ENCODE measurements at places on chromosomes 1 and 21.

GRCh38 chr21:15138490-15138889, 73.7 kb upstream of the NRIP1 start:
- DNase-seq = no peak

GRCh38 chr1:167717351-167717750, 4.4 kb upstream of the MPZL1 start:
- DNase-seq = no peak

DNA sequence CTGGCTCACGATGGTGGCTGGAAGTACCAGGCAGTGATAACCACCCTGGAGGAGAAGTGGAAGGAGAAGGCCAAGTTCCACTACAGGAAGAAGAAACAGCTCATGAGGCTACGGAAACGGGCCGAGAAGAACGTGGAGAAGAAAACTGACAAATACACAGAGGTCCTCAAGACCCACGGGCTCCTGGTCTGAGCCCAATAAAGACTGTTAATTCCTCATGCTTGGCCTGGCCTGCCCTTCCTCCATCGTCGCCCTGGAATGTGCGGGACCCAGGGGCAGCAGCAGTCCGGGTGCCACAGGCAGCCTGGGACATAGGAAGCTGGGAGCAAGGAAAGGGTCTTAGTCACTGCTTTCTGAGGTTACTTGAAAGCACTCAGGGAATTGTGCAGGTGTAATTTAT, 10.8 kb downstream of the IL24 start:
- DNase-seq = no peak

DNA sequence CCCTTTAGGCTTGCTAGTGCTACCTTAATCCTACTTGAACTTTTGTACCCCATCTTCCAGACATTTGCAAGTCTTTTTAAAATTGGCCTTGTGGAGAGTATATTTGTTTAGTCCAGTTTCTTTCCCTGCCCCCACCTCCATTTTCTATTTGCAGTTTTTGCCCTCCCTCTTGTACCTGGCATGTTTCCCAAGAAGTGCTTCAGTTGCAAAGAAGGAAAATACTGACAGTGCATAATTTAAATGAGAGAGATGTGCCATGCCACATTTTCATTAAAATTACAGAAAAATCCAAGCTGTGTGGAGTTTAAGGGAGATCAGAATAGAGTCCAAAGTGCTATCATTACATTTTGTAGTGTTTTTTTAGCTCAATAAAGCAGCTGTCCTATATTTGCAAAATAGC, 150.0 kb upstream of the ADGRL2 start:
- no peak for DNase-seq

DNA sequence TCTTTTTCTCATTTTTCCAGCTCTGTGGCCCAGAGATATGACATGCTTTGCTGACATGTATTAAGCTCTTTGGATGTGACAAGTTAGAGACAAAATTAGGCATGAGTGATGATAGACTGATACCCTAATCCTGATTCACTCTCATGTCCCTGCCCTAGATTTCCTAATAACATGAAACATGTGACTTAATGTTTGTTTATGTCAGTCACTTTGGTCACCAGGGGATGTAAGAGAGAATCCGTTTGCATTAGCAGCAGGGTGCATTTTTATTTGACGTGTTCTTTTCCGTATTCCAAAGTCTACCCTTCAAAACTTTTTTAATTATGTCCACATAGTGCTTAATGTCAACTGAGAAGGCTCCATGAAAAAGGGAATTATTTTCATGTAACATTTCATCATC, 192.4 kb downstream of the HMCN1 start:
- DNase-seq = peak; percentile 35

GRCh38 chr1:208289716-208290115, 45.5 kb upstream of the PLXNA2 start:
- no peak for DNase-seq

DNA sequence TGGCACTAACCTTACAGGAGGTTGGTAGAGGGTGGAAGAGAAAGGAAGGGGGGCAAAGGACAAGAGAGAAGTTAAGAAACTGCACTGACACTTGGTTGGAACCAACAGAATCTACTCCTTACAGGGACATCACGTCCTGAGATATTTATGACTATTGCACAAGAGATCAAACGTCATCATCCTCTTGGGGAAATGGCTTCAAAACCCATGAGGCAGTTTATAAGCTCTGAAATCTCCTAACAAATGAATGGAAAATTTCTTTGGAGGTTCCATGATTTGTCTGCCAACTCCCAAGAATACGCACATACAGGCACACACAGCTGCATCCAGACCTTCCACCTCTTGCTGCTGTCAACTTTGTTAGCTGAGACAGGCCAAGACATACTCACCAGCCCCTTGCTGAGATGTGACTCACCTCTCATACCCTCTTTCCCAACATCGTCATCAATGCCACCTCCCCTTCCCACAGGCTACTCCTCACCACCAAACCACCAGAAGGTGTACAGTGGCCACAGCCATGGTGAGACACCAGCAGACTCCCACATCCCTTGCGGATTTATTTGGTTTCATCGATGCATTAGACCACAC, 135.5 kb downstream of the SETD4 start:
- DNase-seq = peak; percentile 89

- DNase-seq = no peak
Observed at GRCh38 chr1:3708791-3709190, 43.5 kb upstream of the CCDC27 start.

DNA sequence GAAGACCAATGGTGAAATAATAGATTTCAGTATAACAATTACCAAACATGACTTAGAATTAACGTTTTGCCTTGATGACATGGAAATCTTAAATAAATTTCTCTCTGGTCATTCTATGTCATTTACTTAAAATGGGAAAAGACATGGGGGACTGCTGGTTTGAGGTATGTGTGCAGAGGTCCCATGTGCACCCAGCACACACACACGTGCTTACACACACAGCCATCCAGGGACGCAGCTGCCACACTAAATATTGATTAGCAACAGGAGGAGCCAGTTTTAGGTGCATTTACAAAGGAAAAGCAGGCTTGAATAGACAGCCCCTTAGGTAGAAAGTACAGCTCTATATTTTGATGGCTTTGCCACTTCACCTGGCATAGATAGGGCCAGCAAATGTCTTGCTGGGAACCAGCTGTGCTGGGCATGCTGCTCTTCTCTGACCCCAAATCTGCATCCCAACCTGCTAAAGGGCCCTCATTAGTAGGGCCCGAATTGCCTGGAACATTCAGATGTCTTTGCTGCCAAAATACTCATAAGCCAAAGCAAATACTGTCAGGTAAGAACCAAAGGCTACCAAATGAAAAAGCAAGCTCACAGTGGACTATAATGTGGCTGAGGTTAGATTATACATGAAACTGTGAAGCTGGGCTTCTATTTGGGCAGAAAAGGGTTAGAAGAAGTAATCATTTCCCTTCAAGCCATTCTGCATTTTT, 399.9 kb downstream of the HHAT start:
- no peak for DNase-seq

GRCh38 chr1:223011505-223011856, 131.6 kb downstream of the TLR5 start:
- DNase-seq = no peak

- peak; percentile 42 for DNase-seq
Observed at GRCh38 chr1:3460672-3461131, 6.2 kb downstream of the ARHGEF16 start.

- DNase-seq = no peak
Observed at GRCh38 chr1:211891708-211892107, 61.1 kb upstream of the LPGAT1 start.

GRCh38 chr1:168227620-168228019, 1.8 kb downstream of the SFT2D2 start:
- peak; percentile 51 for DNase-seq

GRCh38 chr1:54610601-54611580, 12.4 kb downstream of the FAM151A start:
- no peak for DNase-seq

- DNase-seq = no peak
Observed at GRCh38 chr21:44432841-44433790, 22.2 kb upstream of the LRRC3 start.
